ENCODE measurements at places on chromosomes 7 and 10. TPM values are rescaled to one million over a fixed set of nuclear protein-coding genes. Genes with fewer than 3 reads are reported as not detected.

Gene AKR1C1
- 72.8 TPM for total RNA-seq

Gene TNPO3
- total RNA-seq: 38.0 TPM

Gene PLEKHS1
- not detected for total RNA-seq

Gene OR2A12
- total RNA-seq: not detected

Gene IGFBP1
- not detected for total RNA-seq

Gene TAC1
- total RNA-seq: not detected

Gene PODXL
- 1.1 TPM for total RNA-seq

Gene CFAP69
- total RNA-seq: 3.5 TPM

Gene CPVL
- 1.7 TPM for total RNA-seq

Gene C10orf71
- not detected for total RNA-seq

Gene PTPRN2
- total RNA-seq: 0.78 TPM

Gene NEURL1
- total RNA-seq: not detected

Gene UPK3BL1
- total RNA-seq: 8.9 TPM

Gene TMEM248
- 87.3 TPM for total RNA-seq

Gene PHKG1
- total RNA-seq: not detected

Gene LRRN3
- total RNA-seq: 16.3 TPM

Gene PAX4
- not detected for total RNA-seq

Gene CPN1
- total RNA-seq: not detected

Gene ABCA13
- 0.08 TPM for total RNA-seq

Gene FEZF1
- not detected for total RNA-seq

Gene GATAD1
- total RNA-seq: 31.1 TPM

Gene ABCC2
- total RNA-seq: 3.4 TPM

Gene SPOCK2
- total RNA-seq: 0.26 TPM

All from epithelial cell of alveolus of lung (primary cell).